ENCODE measurements at places on chromosomes 7 and 10.

GRCh38 chr7:135236727-135237126 is 3.1 kb downstream of the STRA8 start:
- no peak for DNase-seq

DNA sequence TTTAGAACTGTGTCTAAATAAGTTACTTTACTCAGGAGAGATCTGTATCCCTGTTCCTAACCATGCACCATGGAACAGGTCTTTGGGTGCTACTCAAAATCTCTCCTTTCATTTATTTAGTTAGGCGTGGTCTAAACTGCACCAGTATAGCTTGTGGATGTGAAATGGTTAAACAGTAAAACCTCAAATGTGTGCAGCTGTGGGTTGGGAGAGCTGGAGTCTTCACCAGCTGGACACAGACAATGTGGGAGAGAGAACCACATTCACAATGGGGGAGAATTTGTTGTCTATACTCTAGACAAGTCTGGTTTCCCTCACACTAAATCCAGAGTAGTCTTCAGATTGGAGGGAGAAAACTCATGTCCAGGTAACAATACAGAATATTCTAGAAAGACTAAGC is 31.2 kb upstream of the IKZF1 start:
- DNase-seq = no peak

GRCh38 chr10:133230044-133230361 is at the start of gene UTF1:
Gene UTF1 (plus strand): TSS chr10:133230217. CDS start chr10:133230289, 72 bp downstream.
- no peak for DNase-seq

DNA sequence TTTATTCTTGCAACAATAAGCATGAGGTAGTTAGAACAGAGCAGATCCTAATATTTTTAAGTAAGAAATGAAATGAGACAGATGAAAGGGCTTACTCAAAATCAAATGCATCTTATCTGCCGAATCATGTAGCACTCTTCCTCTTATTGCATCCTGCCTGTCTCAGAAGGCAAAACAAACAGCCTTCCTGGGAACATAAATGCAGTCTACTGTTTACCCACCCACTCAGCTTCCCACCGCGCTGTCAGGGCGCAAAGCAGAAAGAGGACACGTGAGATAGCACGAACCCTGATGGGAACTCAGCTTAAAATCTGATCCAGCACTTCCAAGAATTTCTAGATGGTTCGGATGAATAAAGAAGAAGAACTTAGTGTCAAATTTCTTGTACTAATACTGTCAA is 114.4 kb upstream of the CDK1 start:
- no peak for DNase-seq

DNA sequence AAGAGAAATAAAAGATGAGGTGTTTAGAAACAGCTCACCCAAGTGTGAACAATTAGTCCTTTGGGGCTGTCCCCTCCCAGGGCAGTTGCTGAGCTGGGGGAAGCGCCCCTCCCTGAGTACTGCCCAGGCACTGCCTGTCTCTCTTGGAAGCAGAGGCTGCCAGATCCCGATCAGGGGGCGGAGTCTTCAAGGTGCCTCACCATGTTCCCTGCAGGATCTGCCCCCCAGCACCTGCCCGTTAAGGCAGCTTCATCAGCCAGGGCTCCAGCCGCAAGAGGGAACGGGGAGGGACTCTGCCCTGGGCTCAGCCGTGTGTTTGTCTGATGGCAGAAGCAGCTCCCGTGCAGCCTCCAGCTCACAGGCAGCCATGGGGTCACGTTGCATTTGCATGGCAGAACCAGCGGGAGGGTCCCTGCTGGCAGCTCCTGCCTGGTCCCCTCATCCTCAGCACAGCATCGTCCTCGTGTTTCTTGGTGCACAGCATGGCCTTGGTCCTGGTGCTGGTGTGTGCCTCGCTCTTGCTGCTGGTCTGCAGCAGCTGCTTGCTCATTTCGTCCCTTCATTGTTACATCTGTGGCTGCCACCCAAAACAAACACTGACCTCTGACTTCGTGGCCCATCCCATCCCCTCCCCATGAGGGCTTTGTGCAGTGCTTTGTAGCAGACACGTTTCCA is 10.7 kb upstream of the DPYSL4 start:
- DNase-seq = no peak
